ENCODE measurements at places on chromosomes 1 and 21.

- DNase-seq: no peak
Measured at GRCh38 chr1:154879038-154879421, 8.9 kb upstream of the KCNN3 start.

DNA sequence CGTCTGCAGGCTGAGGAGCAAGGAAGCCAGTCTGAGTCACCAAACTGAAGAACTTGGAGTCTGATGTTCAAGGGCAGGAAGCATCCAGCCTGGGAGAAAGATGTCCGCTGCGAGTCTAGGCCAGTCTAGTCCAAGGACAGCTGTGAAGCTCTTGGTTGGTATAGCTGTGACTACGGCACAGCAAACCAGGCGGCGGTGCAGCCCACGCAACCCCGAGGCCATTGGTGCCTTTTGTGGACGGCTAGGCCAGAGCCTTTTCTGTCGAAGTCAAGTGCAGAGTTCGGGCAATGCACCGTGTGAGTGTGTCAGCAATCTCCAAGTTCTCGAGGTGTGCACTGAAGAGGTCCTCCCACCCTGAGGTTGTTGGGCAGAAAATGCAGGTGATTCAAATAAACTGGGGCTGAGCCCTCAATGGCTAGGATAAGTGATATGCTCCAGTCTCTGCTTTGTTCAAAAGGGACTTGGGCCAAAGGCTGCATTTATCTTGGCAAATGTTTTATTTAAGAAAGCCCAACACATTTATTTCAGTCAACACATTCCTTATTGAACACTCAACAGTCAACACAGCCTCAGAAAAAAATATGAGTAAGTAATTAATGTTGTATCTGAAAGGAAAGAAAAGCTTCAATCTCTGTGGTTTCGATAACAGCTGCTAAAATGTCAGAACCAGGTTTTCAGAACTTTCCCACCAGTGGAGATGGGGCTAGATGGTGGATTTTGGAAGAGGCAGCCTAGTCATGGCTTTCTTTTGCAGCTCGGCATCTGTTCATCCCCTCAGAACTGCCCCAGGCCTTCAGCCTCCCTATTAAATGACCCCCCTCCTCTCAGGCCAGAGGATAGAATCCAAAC, 78.1 kb upstream of the COX20 start:
- DNase-seq: no peak

GRCh38 chr1:17162941-17163340, 42.0 kb upstream of the PADI1 start:
- DNase-seq: peak; percentile 77

DNA sequence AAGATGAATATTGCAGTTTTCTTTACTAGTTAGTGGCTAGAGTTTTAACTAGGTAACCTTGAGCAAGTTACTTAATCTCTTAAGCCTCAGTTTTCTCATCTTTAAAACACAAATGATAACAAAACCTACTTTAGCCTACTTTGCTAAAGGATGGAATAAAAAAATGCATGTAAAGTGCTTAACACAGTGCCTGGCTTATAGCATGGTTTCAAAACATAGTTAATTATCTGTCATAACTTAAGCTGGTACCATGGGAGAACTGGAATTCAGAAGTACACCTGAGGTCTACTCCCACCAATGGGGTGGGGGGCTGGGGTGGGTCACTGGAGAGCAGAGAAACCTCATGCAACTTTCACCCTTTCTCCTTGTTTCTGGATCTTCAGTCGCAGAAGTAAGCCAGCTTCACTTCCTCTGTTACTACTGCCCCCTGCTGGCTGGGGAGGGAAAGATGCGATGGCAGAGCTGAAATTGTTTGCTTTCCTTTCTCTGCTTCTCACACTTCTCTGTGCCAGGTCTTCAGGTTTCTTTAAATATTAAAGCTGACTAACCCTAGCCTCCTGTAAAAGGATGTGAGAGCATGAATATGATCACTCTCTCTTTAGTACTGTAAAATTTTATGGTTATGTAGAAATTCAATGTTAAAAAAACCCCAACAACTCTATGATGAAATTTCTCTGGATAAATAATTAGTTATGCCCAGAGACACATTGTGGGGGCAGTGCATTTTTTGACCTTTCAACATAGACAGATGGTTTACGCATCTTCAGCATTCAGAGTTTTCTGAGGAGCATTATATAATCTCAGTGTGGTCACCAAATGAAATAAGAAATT, 324.2 kb downstream of the HLX start:
- DNase-seq: peak; percentile 61
